HS-5 (cell line): ENCODE measurements at places on chromosomes 7 and 10.

DNA sequence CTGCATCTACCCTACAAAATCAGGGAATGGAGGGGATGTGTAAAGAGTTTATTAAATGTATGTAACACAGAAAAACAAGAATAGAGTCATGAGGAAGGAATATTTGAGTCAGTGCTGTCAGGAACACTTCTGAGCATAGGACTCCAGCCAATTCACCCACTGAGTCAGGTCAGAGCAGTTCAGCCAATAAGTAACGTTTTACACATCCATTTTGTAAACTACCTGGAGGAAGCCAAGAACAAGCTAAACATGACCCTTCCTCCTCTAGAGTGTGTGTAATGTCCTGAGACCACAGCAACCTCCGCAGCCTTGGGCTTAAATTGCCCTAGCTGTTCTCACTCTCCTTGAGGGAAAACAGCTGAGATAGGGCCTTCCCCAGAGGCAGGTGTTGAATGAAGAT, 691.5 kb upstream of the LRRN3 start:
- no peak for DNase-seq

DNA sequence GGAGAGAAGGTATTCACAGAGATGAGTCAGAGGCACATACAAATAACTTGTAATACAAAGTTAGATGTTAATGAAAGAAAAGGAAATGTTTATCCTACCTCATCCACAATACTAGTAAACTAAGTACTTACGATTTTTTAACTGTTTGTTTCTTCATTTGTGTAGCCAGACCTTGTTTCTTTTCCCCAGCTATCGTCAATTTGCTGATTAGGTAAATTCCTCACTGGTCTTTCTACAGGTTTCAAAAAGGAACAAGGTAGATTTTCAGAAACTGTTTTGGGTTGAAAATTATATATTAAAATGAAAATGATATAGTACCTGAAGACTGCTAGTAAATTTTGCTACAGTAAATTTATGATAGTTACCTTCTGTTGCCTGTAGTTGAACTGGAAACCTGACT, 56.6 kb downstream of the PON1 start:
- no peak for DNase-seq

DNA sequence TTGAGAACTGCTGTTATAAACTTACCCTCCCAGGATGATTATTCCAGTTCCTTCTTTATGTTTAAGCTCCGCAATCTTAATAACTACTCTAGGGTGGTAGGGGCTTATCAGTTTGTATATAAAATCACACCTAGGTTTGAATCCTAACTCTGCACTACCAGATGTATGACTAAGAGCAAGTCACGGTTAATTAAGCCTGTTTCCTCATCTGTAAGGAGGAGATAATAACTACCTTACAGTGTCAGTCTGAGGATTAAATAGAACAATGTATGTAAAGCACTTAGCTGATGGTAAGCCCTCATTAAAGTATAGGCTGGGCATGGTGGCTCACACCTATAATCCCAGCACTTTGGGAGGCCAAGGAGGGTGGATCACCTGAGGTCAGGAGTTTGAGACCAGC, 9.2 kb downstream of the DNA2 start:
- DNase-seq: no peak

DNA sequence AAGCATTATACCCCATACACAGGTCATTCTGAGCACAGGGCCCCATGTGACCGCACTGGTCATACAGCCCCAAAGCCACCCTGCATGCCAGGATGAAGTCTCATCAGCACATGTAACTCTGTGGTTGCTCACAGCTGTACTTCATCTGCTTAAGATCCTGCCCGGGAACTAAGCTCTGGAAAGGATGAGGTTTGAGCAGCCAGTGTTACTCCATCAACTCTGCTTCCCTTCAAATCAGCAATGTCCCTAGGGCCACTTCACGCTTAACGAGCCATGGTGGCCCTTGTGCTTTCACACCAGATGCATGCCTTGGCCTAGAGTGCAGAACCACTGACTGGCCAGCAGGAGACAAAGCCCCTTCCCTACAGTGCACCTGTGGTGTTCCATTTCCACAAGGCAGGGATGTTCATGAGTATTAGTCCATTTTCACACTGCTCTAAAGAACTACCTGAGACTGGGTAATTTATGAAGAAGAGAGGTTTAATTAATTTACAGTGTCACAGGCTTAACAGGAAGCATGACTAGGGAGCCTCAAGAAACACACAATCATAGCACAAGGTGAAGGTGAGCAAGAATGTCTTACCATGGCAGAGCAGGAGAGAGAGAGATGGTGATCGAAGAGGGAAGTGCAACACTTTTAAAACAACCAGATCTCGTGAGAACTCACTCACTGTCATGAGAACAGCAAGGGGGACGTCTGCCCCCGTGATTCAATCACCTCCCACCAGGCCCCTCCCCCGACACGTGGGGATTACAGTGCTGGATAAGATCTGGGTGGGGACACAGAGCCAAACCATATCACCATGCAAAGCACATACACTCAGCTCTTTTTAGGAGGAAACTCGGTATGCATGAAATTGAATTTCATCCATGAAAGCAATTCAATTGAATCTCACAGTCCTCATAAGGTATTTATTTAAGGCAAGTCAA, 149.0 kb upstream of the CDCA7L start:
- DNase-seq: peak; percentile 92

- DNase-seq: no peak
Measured at GRCh38 chr7:151271699-151272355, 23.3 kb upstream of the SMARCD3 start.

DNA sequence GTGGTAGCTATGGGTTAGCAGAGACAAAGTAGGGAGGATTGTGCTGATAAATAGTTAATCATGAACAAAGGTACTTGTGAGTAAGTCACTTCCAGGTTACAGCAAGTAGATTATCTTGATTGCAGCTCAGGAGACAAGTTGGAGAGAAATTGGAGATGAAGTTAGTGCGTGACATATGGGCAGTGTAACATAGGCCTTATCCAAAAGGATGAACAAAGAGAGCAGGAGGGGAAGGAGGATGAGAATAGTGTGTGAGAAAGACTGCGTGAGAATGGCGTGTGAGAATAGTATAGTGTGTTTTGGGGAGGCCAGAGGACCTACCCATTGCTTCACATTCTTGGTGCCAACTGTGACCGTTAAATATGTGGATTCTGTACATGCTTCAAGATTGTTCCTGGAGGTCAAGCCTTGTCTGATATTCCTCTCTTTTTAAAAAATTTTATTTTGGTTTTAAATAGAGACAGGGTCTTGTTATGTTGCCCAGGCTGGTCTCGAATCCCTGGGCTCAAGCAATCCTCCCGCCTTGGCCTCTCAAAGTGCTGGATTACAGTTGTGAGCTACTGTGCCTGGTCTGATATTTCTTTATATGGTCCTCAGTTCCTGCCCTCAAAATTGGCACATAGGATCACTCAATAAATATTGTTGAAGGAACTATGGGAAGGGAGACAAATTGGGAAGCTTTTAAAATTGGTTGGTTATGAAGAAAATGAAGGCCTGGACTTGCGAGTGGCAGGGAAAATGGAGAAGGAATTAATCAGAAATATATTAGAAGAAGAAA, 3.2 kb downstream of the VCL start:
- DNase-seq: no peak

DNA sequence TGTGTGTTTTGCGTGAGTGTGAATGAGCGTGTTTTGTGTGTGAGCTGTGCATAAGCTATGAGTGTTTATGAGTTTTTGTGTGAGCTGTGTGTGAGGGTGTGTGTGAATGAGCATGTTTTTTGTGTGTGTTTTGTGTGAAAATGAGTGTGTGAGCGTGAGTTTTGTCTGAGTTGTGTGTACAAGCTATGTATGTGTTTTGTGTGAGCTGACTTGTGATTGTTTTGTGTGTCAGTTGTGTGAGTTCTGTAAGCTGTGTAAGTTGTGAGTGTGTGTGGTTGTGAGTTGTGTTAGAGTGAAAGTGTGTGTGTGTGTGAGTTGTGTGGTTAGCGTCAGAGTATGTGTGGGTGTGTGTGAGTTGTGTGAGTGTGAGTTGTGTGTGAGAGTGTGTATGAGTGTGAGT, 343.2 kb downstream of the PTPRN2 start:
- DNase-seq: no peak

DNA sequence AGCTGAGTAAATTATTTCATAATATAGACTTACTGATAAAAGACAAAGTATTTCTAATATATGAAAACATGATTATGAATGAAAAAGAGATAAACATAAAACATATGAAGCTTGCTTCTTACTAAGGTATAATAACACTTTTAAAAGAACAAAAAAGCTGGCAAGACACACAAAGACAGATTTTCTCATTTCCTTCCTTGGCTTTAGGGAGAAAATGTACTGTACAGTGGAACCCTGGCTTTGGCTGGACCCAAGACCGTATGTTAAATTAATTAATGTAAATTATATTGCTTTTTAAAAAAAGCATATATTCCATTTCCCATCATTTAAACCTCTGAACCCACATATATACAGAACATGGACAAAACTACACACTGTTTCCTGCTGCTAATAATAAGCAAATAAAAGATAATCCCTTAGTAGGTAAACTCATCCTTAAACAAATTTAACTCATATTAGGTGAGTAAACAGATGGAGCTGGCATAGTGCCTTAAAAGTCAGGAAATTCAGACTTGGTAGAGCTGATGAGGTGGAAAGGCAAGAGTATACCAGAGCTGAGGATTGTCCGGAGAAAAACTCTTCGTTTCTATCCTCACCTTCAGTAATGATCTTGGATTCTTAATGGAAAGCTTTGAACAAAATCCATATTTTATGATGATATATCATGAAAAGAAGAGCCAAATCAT, 1016.4 kb upstream of the KCND2 start:
- DNase-seq: no peak

GRCh38 chr10:96235326-96236089, 35.9 kb downstream of the BLNK start:
- DNase-seq: no peak
